ENCODE measurements at places on chromosomes 13 and 19.
A peak's percentile ranks its signal among the peaks of the same experiment; 100 is the strongest.

DNA sequence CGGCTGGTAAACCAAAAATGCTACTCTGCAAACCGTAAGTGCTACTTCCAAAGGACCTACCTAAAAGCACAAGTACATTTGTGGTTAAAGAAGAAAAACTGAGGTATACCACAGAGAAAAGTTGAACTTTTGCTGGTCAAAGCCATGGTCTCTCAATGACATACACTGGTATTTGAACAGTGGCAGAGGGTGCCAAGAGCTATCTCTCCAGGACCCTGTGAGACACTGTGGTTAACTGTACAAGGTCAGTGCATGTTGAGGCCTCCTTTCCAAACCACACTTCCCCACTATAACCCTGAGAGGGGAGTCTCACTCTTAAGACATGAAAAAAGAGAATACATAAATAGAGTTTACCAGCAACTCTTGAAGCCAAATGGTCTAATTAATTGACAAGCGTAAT is 49.5 kb downstream of the COL4A1 start:
- no peak for DNase-seq

DNA sequence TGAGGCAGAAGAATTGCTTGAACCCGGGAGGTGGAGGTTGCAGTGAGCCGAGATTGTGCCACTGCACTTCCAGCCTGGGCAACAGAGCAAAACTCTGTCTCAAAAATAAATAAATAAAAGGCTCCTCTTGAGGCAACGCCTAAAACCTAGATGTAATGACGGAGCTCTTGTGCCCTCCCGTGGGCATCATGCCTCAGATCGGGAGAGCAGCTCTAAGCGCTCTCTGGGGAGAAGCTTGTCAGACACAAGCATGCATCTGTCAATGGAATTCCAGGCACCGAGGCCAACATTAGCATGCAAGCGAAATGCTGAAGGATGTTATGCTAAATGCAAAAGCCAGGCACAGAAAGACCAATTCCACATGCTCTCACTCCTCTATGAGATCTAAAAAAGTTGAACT is 45.6 kb upstream of the MRI1 start:
- DNase-seq, result no peak

- no peak for DNase-seq
These were observed 13.9 kb upstream of the GNA11 start for GRCh38 chr19:3080286-3080685.

DNA sequence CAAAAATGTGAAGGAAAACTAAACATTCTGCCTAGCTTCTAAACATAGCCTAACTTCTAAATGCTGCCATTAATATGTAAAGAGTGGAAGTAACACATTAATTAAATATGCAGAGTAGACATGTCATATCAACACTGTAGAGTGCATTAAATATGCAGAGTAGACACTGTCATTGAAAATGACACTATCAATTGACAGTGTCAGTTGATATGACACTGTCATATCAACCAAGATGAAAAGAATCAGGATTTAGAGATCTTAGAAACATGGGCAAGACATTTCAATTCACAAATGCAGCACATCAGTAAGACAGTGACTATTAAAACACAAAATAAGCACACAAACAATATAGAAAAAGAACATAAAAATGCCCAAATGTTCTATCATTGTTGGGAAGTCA is 25.3 kb downstream of the ESD start:
- DNase-seq, result no peak

DNA sequence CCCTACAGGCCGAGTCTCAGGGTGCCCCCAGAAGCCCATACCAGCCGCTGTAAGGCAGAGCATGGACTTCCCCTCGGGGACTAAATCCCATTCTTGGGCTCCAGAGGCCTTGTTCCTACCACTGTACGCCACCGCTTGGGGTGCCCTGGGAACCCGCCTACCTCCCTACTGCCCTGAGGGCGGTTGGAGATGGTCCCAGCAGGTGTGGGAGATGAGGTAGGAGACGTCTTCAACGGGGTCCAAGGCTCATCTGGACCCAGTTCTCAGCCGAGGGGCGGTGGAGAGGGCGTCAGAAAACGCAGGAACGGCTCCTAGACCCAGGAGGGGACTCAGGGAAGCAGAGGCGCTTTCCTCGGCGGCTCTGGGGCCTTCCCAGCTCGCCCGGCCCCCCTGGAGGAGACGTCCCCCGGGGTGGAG is 833 bp upstream of the ZIK1 start:
- no peak for DNase-seq

- DNase-seq, result no peak
These were observed 25.7 kb downstream of the CCNE1 start for GRCh38 chr19:29837448-29837981.

- DNase-seq, result no peak
These were observed 356.4 kb upstream of the TSHZ3 start for GRCh38 chr19:31705656-31706055.

DNA sequence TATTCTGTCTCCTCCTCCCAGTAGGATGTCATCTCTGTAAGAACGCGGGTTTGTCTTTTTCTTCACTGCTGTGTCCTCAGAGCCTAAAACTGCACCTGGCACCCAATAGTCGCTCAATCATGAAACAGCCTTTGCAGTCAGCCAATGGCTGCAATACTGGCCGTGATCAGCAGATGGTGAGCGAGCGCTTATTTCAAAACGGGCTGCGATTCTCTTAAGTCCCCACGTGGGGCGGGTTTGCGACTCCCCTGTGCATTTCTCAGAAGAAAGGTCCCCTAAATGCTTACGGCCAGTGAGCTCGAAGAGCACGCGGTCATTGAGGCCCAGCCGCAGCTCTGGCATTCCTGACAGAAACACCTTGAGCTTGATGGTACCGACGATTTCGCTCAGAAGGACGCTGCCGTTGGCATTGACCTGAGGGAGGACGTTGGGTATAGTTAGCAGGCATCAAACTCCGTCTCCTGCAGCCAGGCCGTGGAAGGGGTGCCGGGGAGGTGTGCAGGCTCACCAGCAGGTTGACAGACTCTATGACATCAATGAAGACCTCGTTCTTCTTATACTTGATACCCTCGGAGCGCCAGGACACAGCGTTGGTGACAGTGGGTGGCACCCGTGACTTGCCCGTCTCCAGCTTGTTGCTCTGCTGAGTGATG is 6.0 kb downstream of the AP1M2 start:
- DNase-seq, result peak; percentile 96

- DNase-seq, result no peak
These were observed 276.6 kb upstream of the ZNF507 start for GRCh38 chr19:32068793-32069192.

DNA sequence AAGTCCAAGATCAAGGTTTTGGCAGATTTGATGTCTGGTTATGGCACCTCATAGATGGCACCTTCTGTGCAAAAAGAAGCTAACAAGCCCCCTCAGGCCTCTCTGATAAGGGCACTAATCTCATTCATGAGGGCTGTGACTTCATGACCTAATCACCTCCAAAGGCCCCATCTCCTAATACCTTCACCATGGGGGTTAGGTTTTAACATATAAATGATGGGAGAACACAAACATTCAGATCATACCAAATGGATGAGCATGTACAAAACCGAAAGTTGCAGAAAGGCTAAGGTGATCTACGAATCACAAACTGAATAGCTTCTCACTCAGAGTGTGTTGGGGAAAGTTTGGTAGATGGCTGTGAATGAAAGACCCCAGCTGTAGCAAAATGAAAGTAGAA is 217.4 kb downstream of the TBC1D4 start:
- DNase-seq, result no peak

DNA sequence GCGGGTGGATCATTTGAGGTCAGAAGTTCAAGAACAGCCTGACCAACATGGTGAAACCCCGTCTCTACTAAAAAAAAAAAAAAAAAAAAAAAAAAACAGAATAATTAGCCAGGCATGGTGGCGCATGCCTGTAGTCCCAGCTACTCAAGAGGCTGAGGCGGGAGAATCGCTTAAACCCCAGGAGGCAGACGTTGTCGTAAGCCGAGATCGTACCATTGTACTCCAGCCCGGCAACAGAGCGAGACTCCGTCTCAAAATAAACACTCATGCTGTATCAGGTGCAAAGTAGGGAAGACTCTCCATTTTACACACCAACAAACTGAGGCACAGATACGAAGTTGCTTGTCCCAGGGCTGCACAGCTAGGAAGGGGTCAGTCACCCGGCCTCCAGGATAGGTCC is 15.6 kb downstream of the TLE6 start:
- DNase-seq, result no peak

DNA sequence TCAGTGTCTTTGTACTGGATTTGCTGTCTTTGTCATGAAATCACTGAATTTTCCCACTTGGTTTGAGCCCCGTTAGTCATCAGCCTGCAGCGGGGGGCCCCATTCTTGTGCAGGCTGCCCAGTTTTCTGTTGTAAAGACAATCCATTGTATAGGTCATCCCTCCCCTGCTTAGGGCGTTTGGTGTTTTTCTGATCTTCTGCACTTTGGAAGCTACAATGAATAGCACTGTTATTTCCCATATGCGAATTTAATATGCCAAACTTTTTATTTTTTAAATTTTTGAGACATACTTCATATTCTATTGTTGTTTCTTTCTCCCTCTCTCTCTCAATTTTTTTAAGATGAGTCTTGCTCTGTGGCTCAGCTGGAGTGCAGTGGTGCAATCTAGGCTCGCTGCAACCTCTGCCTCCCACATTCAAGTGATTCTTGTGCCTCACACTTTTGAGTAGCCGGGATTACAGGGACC is 9.0 kb downstream of the SLC27A1 start:
- no peak for DNase-seq

GRCh38 chr19:4455719-4456475 is 1.7 kb downstream of the UBXN6 start:
- no peak for DNase-seq

DNA sequence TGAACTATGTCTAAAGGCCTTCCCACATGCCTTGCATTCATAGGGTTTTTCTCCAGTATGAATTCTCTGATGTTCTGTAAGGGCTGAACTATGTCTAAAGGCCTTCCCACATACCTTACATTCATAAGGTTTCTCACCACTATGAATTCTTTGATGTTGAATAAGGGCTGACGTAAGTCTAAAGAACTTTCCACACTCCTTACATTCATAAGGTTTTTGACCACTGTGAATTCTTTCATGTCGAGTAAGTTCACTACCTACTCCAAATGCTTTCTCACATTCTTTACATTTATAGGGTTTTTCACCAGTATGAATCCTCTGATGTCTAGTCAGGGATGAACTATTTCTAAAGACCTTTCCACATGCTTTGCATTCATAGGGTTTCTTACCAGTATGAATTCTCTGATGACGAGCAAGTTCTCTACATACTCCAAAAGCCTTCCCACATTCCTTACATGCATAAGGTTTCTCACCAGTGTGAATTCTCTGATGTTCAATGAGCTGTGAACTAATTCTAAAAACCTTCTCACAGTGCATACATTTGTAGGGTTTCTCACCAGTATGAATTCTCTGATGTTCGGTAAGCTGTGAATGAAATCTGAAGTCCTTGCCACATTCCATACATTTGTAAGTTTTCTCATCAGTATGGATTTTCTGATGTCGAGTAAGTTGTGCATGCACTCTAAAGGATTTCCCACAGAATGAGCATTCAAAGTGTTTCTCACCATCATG is 19.1 kb upstream of the ZNF260 start:
- peak; percentile 7 for DNase-seq

DNA sequence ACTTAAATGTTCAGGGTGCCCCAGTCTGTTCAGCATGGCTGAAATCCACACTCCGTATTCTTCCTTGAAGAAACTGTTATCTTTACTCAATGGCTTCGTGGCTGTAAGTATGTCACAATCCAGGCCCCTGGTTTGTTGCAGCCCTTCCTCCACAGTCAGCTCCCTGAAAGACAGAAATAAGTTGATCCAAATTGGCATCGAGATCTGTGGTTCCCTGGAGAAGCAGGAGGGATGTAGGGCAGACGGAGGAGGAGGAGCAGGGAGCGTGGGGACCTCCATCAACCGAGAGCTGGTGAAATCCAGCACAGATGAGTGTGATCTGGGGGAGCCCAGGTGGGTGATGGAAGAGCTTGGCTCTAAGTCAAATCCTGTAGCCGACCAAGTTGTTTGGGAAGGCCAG is 304 bp downstream of the TSPAN16 start:
- DNase-seq, result no peak

GRCh38 chr19:38068826-38069225 is 155.2 kb downstream of the DPF1 start:
- DNase-seq, result no peak

DNA sequence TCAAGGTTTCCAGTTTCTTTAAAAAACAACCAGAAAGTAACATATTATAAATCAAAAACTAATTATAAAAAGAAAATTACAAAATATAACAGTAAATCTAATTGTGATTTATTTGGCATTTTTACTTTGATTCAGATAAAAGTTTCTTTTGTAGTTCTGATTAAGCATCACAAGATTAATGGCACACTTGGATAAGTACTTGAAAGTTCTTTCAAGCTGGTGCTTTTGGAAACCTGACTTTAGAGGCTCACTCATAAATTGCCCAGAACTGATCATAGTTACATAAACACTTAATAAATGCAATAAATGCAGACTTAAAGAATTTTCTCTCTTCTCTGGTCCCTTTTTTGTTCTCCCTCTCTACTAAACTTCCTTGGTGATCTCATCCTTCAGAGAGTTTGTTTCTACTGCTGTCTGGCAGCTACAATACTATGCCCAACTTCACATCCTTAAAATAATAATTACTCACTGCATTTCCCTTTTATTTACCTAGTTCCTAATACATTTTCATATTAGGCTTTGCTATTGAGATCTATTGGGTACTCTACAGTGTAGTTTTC is 1417.0 kb downstream of the EFNB2 start:
- DNase-seq, result no peak

GRCh38 chr19:42065511-42065910 is 4.5 kb downstream of the GRIK5 start:
- no peak for DNase-seq

DNA sequence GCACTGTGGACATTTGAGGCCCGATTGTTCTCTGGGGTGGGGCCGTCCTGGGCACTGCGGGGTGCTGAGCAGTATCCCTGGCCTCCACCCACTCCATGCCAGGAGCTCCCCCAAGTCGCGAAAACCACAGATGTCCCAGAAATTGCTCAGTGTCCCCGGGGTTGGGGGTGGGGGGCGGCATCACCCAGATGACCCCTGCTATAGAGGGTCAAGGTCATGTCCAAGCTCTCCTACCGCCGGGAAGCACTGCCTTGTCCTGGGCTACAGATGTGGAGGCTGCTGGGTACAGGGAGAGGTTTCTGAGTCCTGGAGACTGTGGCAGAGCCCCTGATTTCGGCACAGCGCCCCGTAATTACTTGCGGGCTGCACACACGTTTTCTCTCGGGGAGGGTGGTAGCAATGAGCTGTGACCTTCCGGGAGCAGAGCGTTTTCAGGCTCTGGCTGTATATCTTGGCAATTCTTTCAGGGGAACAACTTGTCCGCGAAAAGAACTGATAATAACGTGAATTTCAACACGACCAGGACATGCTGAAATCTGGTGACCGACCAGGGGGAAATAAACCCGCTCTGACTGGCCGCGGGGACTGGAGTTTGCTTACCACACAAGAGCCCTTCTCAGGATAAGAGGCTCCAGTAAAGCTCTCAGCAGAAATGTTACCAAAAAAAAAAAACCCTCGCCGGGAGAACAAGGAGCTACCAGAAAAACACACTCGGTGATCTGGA is 68.1 kb downstream of the GNG7 start:
- DNase-seq, result peak; percentile 67

GRCh38 chr13:75308222-75308621 is 173.7 kb downstream of the TBC1D4 start:
- no peak for DNase-seq
